ENCODE measurements at places on chromosomes 16 and 17.
A peak's percentile ranks its signal among the peaks of the same experiment; 100 is the strongest.

DNA sequence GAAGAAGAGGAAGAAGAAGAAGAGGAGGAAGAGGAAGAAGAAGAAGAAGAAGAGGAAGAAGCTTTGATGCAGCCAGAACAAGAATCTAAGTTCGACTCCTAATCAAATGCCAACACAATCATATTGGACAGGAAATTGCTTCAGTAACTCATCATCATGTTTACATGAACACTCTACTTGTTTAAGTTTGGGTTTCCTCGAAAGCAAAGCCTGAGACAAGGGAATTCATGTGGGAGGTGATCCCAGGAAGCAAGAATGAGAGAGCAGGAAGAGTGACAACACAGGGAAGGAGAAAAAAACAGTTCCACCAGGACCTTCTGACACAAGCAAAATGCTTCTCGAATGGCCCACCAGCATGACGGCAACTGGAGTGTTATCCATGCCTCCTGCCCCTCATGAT is 279.0 kb downstream of the PMP22 start:
- no peak for DNase-seq

DNA sequence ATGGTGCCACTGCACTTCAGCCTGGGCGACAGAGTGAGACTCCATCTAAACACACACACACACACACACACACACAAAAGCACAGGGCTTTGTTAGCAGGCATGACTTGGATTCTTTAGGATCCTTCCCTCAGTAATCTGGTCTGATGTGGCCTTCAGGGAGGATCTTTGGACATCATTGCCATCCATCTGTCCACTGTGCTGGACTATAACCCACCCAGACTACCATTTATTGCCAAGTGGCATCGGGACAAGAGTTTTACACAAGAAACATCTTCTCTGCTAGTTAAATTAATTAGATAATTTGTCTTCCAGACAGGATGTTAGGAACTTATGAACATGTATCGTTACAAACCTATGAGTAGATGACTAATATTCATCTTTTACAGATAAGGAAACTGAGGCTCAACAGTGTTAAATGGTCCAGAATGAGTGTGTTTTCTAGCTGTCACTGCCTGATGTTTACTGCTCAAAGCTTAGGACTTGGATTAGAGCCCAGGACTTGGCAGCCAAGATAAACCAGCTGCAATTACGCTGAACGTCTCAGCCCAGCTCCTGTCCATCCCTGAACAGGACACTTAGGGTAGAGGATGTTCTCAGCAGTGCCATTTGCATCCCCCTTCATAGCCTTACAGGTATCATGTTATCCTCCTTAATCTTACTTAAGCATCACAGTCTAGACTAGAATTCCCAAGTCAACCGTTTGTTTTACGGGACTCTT is 285.8 kb downstream of the WWOX start:
- DNase-seq: no peak

DNA sequence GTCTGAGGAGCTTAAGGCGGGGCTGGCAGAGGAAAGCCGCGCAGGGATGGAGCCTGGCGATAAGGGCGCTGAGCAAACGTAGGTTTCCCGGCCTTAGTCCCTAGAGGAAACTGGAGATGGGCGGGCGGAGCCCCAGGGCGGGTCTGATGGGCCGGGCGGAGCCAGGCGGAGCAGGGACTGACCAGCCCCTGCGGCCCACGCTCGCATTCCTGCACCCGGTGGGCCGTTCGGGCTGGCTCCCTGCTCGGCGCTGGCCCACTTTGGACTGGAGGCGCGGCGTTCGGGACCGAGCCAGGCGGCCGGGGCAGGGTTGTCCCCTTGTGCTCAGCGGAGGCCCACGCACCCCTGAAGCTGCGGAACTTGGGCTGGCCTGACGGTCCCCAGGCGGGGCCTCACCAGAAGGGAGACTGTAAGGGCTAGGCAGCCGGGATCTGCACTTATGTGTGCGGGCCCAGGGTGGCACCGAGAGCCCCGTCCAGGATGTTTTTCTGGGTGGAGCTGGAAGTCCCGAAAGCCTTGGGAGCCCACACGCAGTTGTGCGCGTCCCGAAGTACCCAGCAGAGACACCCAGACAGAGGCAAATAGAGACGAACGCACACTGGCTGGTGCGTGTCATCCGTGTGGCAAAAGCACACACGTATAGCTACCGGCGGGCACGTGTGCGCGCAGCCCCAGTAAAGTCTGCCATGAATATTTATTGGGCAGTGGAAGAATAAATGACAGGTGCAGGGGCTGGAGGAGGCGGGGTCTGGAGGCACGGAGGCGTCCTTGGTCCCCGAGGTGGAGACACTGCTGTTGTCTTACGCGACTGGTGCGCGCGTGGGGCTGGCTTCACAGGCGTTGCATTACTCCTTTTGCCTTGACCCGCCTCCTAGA is 1.4 kb downstream of the PYDC1 start:
- DNase-seq: no peak

DNA sequence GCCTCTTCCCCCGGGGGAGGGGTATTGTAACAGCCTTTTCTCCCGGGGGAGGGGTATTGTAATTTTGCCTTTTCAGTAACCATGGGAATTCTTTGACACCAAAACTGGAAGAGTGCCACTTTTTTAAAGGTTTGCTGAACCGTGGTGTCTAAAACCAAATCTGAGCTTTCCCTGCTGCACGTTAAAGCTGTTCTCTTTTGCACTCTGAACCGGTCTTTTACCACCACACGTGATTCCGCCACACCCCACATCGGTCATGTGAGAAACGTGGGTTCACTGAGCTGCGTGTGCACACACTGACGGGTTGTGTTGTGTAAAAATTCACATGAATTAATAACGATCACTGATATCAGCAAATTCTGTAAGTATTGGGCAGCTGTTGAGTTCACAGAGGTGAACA is 9.2 kb upstream of the ACSF3 start:
- no peak for DNase-seq

DNA sequence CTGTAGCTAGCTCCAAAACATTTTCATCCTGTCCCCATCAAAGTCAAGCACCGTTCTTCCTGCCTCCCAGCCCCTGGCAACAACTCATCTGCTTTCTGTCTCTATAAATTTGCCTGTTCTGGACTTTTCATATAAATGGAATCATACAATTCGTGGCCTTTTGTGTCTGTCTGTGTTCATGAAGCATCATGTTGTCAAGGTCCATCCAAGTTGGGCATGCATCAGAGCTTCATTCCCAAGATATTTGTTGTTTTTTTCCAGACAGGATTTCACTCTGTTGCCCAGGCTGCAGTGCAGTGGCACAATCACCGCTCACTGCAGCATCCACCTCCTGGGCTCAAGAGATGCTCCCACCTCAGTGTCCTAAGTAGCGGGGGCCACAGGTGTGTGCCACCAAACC is 5.9 kb downstream of the SLC5A10 start:
- DNase-seq: no peak

GRCh38 chr17:80254396-80255251 is 6.0 kb upstream of the RNF213 start:
- peak; percentile 81 for DNase-seq

DNA sequence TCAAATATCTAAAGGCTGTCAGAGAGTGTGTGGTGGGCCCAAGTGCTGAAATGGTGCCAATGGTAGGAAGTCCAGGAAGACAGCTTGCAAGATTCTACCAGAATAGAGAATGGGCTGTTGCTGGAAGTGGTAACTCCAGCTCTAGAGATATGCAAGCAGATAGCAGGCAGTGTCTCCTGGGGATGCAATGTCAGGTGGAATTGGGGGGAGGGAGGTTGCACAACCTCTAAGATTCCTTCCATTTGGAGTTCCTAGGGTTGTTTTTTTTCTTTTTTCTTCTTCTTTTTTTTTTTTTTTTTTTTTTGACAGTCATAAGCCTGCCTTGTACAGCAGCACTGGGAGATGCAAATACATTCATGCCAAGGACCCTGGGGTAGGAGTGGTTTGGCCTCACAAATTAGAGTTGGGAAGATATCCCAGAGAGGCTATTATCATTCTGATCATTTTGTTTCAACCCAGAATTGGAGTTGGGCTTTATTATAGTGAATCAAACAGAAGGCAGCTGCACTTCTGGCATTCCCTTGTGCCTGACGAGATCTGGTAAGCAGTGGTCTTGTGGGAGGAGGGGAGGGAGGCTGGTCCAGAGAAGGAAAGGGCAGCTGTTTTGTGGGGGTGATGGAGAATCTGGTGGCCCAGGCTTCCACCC is 51.1 kb downstream of the SLC6A2 start:
- no peak for DNase-seq

DNA sequence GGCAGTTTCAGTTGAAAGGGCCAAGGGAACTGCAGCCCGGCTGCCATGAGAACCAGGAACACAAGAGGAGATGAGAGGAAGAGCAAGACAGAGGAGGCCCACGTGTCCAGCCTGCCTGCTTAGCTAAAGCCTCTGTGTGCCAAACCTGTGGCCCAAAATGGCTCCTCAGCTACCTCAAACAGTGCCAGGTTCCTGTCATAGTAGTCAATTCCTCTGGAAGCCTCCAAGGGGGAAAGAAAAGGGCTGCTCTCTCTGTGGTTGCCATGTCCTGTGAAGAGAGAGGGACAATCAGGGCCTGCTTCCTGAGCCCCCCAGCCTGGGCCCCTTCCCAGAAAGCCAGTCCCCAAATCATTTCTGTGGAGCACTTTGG is 5.2 kb downstream of the SLC12A4 start:
- DNase-seq: no peak

GRCh38 chr17:358491-359151 is 6.0 kb upstream of the RPH3AL start:
- no peak for DNase-seq

GRCh38 chr16:88331989-88332920 is 50.5 kb upstream of the ZNF469 start:
- no peak for DNase-seq

GRCh38 chr16:49567950-49568349 is 194.3 kb downstream of the C16orf78 start:
- no peak for DNase-seq

DNA sequence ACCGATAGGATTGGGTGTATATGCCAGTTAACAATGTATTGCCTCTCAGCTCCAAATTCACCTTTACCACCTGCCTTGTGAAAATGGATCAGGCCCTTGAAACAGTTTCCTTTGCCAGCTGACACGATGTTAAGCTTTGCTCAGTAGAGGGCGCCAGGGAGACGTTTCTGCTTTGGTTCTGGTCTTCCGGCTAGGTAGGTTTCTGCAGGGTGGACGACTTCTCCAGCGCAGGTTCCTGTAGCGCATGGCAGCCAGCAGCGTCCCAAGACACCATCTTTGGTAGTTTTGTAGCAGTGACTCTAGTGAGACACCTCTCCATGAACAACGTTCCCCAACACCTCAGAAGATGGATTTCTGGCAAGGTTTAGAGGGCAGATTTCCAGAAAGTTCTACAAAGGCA is 24.0 kb downstream of the SYCE1L start:
- DNase-seq: peak; percentile 12

DNA sequence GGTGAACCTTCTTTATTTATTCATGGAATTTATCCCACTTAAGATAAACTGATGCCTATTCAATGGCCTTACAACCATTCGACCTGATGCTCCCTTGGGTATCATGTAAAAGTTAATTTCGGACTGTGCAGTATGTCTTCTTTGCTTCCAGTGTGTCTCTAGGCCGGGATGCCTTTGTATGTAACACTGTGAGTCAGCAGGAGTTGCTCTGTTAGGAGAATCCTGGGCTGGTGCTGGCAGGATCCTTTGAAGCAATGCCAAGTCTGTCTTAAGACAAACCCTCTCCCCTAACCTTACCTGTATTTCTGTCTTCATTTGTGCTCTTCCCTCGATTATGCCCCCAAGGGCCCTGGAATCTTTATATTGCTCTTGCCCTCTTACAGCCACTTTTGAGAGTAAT is 37.9 kb upstream of the ABCA8 start:
- no peak for DNase-seq

- no peak for DNase-seq
Observed at GRCh38 chr16:28217326-28217725, 5.6 kb upstream of the XPO6 start.

- no peak for DNase-seq
Observed at GRCh38 chr16:30180741-30181140, 2.7 kb upstream of the CORO1A start.

DNA sequence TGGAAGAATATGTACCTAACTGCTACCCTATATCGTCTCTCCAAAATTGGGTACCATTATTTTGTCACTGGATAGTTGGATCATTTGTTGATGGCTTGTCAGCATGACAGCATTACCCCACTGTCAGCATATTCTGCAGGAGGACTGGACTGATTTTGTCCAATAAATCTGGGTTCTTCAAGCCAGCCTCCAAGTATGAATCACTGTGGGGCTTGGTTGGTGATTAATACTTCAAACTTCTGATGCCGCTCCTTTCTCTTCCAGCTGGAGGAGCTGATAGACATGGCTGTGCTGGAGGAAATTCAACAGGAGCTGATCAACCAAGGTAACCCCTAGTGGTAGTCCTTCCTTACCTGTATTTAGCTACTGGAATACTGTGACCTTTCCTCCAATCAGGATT is 2.5 kb downstream of the RPAIN start:
- DNase-seq: no peak

DNA sequence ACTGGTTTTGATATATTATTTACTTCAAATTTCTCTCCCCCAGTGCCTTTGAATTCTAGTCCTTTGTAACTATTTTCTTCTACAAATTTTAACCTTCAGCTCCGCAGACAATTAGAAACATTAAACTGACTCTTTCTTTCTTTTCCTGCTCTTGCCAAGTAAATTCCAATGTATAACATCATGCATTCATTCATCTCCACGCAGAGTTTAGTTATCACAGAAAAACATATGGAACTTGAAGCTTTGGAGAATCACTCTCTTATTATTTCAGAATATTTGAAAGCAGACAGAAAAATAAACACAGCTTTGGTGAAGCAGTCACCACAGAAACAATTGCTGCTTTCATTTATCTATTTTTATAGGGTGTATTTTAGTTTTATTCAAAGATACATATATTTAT is 778.7 kb upstream of the CDH8 start:
- no peak for DNase-seq

- DNase-seq: no peak
Observed at GRCh38 chr17:50558941-50559614, 1.4 kb upstream of the CACNA1G start.

GRCh38 chr17:62692159-62692651 is 64.7 kb downstream of the MRC2 start:
- DNase-seq: no peak

- DNase-seq: no peak
Observed at GRCh38 chr16:61320791-61321190, 715.4 kb downstream of the CDH8 start.

- DNase-seq: no peak
Observed at GRCh38 chr16:17222871-17223401, 247.8 kb downstream of the XYLT1 start.

DNA sequence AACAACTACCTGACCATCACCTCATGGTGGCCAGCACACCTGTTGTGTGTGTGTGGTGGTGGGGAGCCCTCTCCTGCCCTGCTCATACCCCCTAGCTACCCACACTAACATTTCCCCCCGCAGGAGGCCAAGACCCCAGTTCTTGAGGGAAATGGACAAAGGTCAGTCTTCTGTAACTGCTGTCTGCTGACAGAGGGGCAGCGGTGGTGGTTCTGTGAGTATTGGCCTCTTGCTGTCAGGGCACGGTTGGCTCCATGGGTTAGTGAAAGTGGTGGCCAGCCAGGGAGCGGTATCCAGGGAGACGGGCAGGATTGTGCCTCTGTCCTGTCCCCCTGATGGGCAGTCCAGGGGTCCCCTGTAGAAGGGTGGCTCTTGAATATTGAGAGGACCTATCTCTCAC is 26.2 kb downstream of the ZNF778 start:
- no peak for DNase-seq
